Aorta (tissue), 5 donors: ENCODE measurements at places on chromosomes 7 and 10. TPM values are rescaled to one million over a fixed set of nuclear protein-coding genes. Genes with fewer than 3 reads are reported as not detected.

The PNLIP gene
- total RNA-seq = 2.7 TPM

The TAS2R39 gene
- not detected for total RNA-seq

The GFRA1 gene
- 27.1 TPM for total RNA-seq

The DBNL gene
- 96.1 TPM for total RNA-seq

The DDIT4 gene
- 104 TPM for total RNA-seq
